ENCODE measurements at places on chromosomes 4 and X.

DNA sequence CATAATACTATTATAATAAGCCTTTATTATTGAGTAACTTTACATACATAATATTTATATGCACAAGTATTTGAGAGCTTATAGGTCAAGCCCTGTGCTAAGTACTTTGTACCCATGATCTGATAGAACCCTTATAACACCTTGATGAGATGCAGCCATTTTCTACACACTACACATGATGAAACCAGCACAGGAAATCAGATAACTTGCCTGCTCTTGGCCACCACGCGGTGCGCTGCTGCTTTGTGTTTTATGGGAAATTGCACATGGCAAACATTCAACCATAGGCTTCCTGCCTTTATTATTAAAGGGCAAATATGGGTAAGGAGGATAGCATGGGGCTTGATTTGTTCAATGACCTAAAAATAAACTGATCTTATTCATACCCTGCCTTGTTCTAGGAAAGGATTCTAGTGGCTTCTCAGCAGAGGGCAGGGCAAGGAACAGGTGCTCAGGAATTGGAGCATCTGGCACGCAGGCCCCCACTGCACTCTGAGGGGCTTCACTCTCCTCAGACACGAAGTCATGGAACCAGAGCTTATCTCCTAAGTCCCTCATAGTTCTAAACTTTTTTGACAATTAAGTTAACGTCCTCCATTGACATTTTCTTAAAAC, 31.6 kb upstream of the NAP1L5 start:
- DNase-seq: no peak

GRCh38 chr4:188201851-188202250, 62.6 kb downstream of the TRIML1 start:
- no peak for DNase-seq

GRCh38 chr4:47705326-47705981, 132.4 kb downstream of the CORIN start:
- no peak for DNase-seq

DNA sequence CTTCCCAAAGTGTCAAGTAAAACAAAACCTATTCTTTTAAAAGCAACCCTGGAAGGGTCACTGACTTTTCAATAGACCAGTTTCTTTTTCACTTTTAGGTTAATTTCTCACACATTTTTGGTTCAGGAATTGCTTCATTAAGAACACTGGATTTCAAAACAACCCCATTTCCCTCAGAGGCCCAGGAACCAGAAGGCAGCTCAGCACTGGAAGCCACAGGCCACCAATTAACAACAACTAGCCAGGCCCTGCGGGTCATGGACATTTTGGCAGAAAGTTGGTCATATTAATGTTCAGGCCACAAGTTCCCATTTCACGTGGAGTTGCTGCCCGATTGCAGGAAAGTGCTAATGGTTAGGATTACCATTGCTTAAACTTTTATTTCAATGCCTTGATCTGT, 39.8 kb downstream of the HAND2 start:
- DNase-seq: no peak

DNA sequence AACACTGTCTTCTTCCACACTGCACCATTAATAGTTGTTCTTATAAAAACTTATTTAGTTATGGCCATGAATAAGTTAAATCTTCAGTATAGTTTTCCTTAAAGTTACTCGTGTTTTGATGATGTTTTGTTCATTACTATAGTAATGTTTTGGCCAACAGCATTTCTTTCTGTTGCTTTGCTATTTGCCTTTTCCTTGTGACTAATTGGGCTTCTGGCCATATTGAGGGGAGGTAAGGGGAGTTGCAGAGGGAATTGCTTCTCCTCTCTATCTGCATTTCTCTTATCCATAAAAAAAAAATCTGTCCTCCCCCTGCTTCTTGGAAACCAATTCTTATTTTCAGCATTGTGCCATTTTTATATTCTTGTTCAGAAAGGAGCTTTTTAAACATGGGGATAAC, 42.7 kb upstream of the ZCCHC12 start:
- no peak for DNase-seq

- peak; percentile 97 for DNase-seq
Observed at GRCh38 chr4:2468456-2469191, at the start of gene RNF4. Gene RNF4 (plus strand): TSS chr4:2469106. CDS start chr4:2490494, 21,388 bp downstream.

DNA sequence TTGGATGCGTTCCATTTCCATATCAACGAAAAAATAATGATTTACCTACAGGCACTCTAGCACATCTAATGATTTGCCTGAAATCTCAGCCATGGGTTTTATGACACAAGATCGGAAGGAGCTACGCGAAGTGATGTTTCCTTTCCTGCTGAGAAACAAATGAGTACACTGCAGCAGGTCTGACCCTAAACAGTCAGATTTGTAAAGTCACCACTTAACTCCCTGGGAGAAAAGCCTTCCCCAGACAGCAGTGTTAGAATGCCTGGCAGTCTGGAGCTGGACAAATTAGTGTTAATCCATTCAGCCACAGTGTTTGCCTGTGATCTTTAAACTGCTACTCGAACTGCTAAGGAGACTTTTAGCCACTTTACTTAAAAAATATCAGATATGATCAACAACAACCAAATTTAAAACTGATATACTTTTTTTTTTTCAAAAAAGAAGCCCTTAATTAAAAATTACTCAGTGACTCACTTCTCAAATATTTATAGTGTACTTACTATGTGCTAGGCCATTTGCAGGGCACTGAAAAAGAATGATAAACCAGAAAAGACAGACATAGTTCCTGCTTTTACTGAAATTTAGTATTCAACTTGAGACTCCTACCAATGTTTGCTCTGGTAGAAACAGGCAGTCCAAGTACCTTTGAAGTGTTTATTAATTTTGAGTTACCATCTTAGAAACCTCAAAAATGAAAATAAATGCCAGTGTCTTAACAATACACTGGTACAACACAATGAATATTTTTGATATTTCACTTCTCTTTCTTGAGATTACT, 104.5 kb downstream of the SHISA3 start:
- DNase-seq: no peak

Measured in spleen (tissue), 13 donors.